CD8-positive, alpha-beta memory T cell (primary cell): ENCODE measurements at places on chromosomes 13 and 19.

GRCh38 chr19:7450243-7451223 is 38.3 kb downstream of the PEX11G start:
- DNase-seq: no peak

DNA sequence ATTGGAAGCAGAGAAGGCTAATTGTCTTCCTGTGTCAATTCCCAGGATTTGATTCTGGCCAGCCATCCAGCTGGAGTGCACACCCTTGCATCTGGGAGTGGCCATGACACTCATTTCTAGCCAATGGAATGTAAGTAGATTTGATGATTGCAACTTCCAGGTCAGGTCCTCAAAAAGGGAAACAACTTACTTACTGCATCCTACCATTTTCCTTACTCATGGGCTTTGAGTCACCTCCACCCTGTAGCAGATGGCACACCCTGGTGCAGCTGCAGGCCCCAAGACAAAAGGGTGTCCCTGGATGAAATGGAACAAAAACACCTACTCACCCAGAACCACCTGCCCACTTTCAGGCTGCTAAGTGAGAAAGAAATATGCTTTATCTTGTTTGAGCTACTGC is 27.3 kb upstream of the MPHOSPH8 start:
- DNase-seq: no peak

DNA sequence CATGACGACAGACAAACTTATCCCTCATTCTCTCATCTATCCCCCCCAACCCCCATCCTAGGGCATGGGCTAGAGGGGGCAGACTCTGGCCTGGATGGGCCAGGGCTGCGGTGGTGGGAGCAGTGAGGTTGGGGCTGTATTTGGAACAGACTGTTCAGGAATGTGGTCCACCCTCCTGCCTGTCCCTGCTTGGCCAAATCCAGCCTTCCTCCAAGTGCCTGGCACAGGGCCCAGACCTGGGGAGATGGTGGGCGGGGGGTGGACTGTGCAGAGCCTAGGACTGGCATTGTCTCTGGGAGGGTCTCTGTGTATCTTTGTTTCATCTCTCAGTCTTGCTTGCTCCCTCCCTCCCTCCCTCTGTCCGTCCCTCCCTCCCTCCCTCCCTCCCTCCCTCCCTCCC is 14.2 kb downstream of the EGLN2 start:
- no peak for DNase-seq

DNA sequence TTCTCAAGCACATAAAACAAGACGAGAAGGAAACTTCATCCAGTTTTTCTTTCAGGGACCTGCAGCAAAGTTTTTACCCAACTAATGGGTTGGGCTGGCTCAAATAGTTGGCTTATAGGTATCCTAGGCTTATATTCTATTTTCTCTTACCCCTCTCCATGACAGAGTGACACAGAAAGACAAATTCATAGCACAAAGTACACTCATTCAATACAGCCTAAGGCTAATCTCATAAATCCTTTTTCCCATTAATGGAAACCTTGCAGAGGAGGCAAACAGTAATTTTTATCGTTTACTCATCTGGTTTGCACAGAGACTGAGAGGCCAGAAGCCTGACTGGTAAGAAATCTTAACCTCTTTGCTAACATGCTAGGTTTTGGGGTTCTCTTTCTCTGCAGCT is 1589.9 kb downstream of the SLITRK1 start:
- no peak for DNase-seq

DNA sequence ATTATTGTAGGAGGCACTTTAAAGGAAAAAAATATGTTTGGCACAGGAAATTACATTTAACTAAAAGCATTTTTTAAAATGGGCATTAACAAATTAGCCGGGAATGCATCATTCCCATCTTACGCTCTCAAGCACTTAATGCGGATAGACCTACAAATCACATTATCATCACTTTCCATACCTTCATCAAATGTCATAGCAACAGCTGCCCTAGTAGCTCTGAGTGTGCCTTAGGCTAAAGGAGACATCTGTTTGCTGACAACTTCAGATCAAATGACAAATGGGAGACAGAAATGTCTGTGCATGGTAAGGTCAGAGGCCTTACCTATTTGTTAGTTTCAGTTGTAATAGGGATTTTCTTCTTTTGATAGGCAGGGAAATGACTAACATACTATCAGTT is 773.2 kb upstream of the SLC10A2 start:
- no peak for DNase-seq

- DNase-seq: no peak
Observed at GRCh38 chr13:44389876-44390275, 16.3 kb downstream of the SERP2 start.

DNA sequence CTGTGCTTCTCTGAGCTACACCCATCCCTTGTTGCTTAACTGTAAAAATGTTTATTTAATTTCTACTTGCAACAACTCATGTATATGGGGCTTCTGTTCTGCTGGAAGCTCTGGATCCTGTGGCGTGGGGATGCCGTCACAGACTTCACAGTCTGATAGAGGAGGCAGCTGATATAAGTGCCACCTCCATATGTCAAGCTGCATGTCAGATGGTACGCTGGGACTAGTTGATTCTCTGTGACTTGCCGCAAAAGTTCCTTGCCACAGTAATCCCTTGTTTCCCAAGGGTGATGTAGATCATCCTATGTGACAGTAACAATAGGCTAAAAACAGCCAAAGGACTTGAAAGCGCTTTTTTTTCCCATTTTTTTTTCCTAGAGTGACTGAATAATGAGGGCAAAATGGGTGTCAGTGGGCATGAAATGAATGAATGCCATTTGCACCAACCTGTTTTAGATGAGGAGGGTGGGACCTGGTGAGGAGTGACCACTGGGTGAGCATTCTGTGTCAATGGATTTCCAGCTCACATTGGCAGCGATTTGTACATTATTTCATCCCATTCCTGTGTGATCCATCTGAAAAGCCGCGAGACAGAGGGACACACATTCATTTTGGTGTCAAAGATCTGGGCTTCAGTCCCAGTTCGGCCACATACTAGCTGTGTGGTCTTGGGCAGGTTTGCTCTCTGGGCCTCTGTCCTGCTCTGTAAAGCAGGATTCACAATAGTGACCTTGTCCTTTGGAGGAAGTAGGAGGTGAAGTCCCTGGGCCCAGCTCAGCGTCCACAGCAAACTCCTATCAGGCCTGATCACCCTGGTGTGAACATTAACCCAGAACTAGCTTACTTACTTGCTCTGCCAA is 88.9 kb upstream of the RNF113B start:
- DNase-seq: no peak

GRCh38 chr19:55487924-55488687 is at the start of gene SSC5D:
SSC5D (plus strand) TSS chr19:55488436; CDS start chr19:55488590, 154 bp downstream.
- no peak for DNase-seq

DNA sequence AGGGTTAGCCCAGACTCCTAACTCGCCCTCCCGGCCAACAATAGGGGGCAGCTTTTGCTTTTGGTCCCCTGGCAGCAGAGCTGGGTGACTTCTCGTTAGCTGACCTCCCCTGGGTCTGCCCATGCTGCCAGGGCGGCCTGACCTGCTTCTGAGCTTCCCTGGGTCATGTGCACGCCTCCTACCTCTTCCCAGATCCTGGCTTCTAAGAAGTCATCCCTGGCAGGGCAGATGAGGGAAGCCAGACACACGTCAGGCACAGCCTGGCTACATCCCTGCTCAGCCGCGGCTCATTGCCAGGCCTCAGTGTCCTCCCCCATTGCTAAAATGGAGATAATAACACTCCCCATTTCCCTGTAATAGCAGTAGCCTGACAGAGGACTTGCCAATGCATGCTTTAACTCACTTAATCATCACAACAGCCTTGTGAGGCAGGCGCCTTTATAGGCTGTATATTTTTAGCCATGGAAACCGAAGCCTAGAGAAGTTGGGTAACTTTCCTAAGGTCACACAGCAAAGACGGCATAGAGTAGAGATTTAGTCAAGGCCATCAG is 2.1 kb downstream of the KCNK6 start:
- DNase-seq: no peak
